ENCODE measurements at places on chromosomes 7 and 10.

DNA sequence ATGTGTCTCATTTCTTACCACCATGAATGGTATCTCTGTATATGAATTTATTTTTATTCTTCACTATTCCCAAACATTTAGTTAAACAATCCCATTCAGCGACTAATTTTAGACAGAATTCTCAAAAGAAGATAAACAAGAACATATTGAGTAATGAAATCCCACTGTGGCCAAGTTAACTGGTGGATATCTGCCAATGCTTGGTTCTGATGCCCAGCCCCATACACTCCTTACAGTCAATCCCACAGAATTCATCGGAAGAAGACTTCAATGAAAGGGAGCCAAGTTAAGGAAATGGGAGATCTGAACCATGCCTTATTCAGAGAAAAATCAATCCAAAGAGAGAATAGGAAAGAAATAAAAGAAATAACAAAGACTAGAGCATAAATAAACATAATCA is 518.0 kb downstream of the XPNPEP1 start:
- no peak for DNase-seq

DNA sequence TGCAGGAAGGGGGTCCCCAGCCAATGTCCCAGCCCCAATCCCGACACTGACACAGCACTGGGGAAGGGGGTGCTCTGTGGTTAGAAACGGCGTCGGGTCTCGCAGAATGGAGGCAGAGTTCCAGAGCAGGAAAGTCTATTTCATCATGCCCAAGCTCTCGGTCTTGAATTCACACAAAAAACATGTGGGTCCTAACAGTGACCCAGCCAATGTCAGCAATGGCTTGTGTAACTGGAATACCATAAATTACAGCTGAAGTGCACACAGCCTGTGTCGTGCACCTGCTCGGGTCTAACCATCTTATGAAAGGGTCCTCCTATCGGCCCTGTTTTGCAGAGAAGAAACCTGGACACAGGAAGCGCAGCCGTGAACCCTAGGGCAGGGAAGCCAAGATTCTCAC is 324.1 kb downstream of the ADARB2 start:
- no peak for DNase-seq

DNA sequence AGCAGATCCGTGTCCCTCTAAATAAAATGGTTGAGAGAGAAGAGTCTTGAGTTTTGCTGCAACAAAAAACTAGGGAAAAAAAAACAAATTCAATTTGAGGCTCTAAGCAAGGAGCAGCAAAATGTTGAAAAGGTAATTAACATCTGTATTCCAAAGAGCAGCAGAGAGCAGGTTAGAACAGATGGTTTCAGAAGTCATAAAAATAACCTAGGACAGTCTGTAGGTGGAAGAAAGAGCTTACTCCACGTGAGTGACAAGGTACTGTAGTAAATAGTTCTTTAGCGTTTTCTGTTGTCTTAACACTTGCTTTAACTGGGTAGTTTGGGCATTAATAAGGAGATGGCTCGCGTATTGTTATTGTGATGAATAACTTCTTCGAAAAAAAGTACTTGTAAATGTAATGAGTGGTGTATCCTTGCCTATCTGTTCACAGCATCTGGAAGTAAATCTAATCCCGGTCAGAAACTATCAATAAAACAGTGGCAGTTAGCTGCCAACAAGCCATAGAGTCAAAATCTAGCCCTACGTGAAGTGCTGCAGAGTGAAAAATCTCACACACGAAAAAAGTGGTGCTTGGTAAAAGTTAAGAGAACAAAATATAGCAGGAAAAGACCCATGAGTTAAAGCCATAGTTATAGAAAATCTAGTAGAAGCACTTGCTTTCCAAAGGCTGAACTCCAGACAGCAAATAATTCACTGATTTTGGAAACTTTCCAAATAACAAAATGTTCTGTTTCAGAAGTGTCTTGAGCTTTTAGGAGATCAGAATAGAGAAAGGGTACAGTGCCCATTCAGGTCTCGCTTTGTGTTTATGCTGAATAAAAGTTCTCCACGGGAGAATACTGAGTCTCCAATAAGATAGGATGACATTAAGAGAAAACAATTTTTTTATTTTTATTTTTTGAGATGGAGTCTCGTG is 49.3 kb upstream of the PARD3 start:
- DNase-seq: no peak

DNA sequence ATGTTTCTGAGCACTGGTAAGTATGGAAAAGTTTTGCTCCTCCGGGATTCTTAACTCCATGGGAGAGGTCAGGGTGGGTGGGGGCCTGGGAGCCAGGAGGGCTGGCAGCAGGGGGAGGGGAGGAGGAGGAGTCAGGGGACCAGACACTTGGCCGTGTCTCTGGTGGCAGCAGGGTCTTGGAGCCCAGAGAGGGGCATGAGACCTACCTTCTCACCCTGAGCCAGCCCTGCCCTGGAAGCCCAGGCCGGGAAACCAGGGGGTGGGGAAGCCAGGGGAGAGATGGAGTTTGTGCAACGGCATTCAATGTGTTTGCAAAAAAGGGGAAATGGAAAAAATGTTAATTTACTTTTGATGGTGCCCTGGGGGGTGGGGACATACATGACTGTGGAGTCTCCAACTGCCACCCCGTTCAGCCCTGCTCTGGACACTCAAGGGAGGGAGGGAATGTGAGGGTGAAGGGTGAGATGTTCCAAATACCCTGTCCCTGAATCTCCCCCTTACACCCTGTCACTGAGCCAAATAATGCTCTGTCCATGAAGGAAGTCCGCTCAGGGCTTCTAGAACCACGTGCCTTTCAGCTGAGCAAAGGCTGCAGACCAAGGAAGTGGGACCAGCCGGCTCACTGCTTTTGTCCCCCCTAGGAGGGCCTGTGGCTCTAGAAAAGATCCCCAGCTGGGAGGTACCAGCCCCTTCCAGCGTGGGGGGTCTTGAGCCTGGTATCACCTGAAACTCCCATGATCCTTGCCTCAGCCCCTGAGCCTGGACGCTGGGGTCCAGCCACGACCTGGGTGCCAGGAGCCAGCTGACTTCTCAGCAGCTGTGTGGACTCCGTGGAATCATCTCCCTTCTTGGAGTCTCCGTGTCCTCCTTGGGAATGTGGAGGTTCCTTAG is 48.3 kb downstream of the TMEM270 start:
- DNase-seq: no peak

- DNase-seq: no peak
Observed at GRCh38 chr7:134396031-134396430, 62.9 kb downstream of the AKR1B1 start.

GRCh38 chr7:116661865-116662264 is 10.1 kb upstream of the MET start:
- no peak for DNase-seq

DNA sequence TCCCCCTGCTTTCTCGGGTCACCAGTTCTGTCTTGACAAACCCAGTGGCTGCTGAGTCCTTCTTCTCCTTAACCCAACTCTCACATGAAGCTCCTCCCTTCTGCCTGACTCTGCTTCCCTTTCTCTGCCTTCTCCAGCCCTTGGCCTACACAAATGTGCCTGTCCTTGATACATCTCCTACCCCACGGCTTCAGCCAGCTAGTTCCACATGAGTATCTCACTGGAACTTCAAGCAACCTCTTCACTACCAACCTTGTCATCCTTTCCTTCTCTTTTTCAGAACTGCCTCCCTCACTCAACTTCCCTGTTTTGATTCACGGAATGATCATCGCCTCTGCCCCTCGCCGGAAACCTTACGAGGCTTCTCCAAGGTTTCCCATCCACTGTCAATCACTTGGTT is 55.9 kb downstream of the PDIA4 start:
- DNase-seq: no peak

DNA sequence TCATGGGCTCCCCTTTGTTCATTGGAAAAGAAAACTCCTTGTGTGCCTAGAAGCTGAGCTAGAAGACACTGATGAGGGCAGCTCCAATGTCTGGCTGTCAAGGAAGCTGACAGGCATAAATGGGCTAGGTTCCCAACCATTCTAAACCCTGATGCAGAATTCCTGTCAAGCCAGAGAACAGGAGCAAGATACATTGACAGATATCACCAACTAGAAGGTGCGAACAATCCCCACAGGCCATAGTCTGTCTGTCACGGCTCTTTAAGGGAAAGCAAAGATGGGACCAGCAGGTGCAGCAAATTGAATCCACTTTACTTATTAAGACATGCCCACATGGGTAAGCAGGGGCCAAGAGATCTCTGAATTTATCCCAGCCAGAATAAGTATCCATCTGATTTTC is 617.9 kb upstream of the POT1 start:
- no peak for DNase-seq

DNA sequence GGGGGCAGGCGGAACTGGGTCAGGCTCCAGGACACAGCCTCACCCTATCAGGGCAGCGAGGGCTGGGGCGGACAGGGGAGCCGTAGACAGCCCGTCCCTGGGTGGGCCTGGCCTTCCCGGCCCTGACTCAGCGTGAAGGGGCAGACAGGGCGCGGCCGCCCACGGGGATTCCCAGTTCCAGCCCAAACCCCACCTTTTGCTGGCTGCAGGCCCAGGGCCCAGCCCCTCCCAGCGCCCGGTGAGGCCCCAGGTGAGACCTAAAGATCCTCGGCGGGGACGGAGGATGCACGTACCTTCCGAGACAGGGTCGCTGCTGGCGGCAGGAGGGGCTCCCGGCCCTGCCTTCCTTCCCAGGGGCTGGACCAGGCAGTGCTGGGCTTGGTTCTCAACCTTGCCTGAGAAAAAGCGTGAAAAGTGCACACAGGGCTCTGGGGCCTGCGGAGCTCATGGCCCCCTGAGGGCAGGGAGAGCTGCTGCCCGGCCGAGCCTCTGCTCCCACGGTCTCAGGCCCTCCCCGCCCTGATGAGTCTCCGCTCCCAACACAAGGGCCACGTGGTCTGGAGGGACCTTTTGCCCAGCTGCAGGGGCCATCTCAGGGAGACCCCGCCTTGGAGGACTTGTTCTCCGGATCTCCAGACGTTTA is 43.9 kb upstream of the DNAJB6 start:
- no peak for DNase-seq

GRCh38 chr7:158560386-158560785 is 27.2 kb downstream of the PTPRN2 start:
- DNase-seq: no peak

Data from stimulated activated CD4-positive, alpha-beta T cell treated with anti-CD3 and anti-CD28 coated beads, Interleukin-1b, Interleukin-23, amount 100 ng/mL, for 1 hour (primary cell).